ENCODE measurements at places on chromosomes 7 and 10.

- no peak for DNase-seq
Measured at GRCh38 chr7:95582578-95583293, 13.6 kb downstream of the PDK4 start.

- no peak for DNase-seq
Measured at GRCh38 chr10:132257271-132257670, 50.5 kb downstream of the STK32C start.

DNA sequence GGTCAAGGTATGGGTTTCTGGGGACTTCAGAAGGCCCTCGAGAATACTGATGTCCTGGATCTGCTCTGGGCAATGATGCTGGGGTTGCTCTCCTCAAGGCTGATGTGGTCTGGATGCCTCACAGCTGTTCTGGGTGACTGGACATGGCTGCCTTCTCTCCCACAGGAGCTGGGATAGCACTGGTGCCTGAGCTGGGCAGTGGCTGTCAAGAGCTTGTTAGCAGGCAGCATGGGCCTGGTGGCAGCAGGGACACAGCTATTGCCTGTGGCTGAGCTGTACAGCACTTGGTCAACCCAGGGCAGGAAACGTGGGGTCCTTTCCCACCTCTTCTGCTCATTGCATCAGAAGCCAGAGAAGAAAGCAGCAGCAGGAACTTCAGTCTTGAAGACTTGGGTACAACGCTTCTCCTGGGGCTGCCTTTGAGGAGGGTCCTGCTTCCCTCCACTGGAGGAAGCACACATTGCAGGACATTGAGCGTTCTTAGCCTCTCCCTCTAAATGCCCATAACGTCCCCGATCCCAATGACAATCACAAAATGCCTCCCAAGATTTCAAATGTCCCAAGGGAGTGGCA is 13.0 kb downstream of the ADCYAP1R1 start:
- no peak for DNase-seq

DNA sequence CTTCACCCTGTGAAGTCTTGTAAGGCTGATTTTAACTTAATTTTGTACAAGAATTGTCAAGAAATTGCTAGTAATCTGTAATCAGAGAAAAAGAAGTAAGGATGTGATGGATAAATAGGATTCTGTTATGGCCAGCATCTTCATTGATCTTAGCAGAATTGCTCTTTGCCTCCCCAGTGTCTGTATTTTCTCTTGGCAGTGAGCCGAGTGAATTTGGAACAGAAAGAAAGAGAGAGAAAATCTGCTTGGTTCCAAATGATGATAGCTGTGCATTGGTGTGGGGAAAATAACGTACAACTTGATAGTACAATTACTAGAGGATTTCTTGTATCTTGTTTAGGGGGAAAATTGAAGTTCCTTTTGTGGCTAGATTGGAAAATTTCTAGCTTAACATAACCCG is 34.6 kb downstream of the VTI1A start:
- DNase-seq = no peak

- DNase-seq = no peak
Measured at GRCh38 chr7:142910031-142910433, 23.5 kb downstream of the TRPV5 start.

- no peak for DNase-seq
Measured at GRCh38 chr7:25852211-25852938, 299.6 kb upstream of the NFE2L3 start.
